ENCODE measurements at places on chromosomes 2 and 18. TPM values are rescaled to one million over a fixed set of nuclear protein-coding genes. Genes with fewer than 3 reads are reported as not detected.

- DNase-seq: peak; percentile 51
Measured at GRCh38 chr2:98608962-98609604, 694 bp downstream of the UNC50 start.

DNA sequence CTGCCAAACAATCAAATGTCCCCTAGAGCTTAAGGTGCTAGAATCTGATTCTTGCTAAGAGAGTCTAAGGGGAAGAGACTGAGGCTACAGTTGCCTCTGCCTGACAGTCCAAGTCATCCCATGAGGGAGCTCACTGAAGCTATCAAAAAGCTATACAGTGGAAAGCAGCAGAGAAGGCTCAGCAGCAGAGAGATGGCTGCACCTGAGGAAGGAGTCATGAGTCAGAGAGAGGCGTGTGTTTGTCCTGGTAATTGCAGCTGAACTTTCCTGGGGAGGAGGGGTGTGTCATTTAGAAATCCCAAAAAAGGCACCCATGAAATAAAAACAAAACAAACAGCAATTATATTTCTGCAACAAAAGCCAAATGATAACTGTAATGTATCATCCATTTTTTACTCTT is 305.2 kb upstream of the UBE2E3 start:
- DNase-seq: no peak

- no peak for DNase-seq
Measured at GRCh38 chr18:46184727-46185126, 80.5 kb downstream of the HAUS1 start.

DNA sequence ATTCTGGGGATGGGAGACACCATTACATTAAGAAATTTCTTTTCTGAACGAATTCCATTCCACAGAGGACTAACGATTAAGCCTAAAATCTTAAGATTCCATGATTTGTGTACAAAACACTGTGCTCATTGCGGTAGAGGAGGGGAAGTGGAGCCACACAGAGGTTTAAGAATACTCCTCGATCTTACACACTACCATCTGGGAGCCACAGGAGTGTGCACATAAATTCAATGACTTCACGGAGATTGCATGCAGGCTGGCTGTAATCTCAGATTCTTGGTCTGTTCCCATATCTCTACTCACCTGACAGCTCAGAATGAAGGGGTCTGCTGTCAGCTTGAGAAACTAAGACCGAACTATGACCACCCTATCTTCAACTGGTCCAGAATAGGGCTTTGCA is 762 bp downstream of the VPS4B start:
- no peak for DNase-seq

- no peak for DNase-seq
Measured at GRCh38 chr2:218245214-218245613, 15.6 kb upstream of the GPBAR1 start.

DNA sequence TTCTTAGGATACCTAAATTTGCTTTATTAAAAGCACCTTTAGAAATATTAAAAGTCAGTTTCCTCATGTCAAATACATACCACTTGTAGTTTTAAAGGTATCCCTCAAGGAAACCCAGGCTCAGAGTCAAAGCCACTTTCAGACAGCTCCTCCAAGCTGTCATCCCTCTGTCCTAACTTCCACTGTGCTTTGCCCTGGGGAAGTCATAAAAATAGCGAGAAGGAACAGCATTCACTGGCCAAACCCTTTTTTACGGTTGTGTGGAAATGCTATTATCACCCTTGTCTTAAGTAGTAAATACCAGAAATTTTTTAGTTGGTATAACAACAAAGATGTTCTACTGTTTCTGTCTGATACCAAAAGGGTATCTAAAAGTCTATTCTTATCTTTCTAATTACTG is 680.5 kb downstream of the ZEB2 start:
- no peak for DNase-seq

The ARID5A gene
- 2.4 TPM for total RNA-seq

The PSTPIP2 gene
- total RNA-seq: not detected
